GM12864 (cell line): ENCODE measurements at places on chromosomes 4 and X.

GRCh38 chr4:23006756-23007155, 314.0 kb downstream of the GBA3 start:
- no peak for DNase-seq

GRCh38 chr4:54784161-54784671, 126.5 kb downstream of the KIT start:
- DNase-seq, result no peak

GRCh38 chr4:184649971-184650855, 675 bp downstream of the PRIMPOL start:
- no peak for DNase-seq

- DNase-seq, result no peak
Measured at GRCh38 chr4:183853548-183853940, 51.6 kb upstream of the STOX2 start.

- DNase-seq, result no peak
Measured at GRCh38 chrX:48831136-48831908, 4.1 kb downstream of the PCSK1N start.

DNA sequence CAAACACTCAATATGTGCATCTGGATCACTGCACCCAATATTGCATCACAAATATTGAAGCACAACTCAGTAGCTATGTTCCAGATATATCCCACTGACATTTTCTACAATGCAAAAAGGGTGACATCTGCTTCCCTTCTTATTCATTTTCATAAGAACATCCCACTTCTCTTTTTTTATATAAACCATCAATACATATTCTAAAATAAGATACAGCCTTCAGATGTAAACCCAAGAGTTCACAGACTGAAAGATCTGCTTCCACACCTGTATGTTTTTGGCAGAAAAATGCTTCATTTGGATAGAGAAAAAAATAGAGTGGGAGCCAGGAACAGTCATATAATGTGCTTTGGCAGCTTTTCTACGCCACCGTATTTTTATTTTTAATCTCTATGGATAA, 815.6 kb upstream of the ADGRL3 start:
- no peak for DNase-seq

GRCh38 chrX:72572248-72573157, at the start of gene HDAC8:
Gene HDAC8, minus strand, starts transcription at chrX:72572843. Its CDS starts 82 bp downstream, at chrX:72572761.
- peak; percentile 52 for DNase-seq

DNA sequence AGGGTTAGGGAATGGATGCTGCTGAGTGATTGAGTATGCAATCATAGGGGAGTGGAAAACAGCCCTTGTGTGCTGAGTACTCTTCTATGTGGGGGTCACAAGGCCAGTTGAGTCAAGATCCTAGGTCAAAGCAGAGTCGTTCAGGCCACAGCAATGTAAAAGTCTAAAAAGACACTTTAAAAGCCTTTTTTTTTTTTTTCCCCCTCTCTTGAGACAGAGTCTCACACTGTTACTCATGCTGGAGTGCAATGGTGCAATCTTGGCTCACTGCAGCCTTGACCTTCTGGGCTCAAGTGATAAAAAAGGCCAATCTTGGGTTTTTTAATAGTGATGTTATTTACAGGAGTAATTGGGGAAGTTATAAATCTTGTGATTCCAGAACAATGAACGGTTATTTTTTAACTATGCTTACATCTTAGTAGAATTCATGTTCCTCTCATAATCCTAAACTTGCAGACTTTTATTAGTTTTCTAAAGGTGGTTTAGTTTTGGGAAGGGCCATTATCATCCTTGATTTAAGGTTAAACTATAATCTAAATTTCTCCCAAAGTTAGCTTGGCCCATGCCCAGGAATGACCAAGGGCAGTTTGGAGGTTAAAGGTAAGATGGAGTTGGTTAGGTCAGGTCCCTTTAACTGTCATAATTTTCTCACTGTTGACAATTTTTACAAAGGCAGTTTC, 82.2 kb upstream of the BMP2K start:
- DNase-seq, result no peak

- DNase-seq, result no peak
Measured at GRCh38 chr4:128846063-128846462, 36.6 kb downstream of the JADE1 start.

- DNase-seq, result no peak
Measured at GRCh38 chr4:138045036-138045435, 197.1 kb downstream of the SLC7A11 start.

DNA sequence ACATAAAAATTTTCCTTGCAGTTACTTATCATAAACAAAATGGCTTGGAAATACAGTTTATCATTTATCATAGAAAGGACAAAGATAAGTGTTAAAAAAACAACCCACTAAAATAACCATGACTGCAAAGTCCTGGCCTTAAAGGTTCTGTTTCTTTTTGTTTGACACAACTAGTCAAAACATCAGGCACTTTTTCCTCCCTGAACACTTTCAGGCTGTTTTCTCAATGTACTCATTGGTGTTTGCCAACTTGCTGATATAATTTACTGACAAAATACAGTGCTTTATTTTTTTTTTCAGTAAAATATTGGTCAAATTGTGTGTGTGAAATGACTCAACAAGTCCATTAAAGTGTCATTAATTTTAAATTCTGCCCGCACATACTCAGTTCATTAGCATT, 156.6 kb downstream of the ADGRL3 start:
- DNase-seq, result no peak

DNA sequence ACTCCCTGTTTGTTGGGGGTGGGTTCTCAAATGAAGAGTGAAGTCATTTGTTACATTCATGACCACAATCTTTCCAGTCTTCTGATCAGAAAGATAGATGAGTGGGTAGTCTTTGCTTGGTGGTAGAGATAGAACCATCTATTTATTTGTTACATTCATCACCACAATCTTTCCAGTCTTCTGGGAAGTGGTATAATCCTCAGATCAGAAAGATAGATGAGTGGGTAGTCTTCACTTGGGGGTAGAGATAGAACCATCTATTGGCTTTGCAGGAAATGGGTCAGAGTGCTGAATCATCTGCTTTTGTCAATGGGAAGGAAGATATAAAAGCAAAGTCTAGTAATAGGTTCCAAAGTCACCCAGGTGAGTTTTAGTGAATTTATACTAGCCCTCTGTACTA, 64.2 kb upstream of the EPGN start:
- no peak for DNase-seq

GRCh38 chr4:186900984-186901383, 177.3 kb upstream of the FAT1 start:
- no peak for DNase-seq

DNA sequence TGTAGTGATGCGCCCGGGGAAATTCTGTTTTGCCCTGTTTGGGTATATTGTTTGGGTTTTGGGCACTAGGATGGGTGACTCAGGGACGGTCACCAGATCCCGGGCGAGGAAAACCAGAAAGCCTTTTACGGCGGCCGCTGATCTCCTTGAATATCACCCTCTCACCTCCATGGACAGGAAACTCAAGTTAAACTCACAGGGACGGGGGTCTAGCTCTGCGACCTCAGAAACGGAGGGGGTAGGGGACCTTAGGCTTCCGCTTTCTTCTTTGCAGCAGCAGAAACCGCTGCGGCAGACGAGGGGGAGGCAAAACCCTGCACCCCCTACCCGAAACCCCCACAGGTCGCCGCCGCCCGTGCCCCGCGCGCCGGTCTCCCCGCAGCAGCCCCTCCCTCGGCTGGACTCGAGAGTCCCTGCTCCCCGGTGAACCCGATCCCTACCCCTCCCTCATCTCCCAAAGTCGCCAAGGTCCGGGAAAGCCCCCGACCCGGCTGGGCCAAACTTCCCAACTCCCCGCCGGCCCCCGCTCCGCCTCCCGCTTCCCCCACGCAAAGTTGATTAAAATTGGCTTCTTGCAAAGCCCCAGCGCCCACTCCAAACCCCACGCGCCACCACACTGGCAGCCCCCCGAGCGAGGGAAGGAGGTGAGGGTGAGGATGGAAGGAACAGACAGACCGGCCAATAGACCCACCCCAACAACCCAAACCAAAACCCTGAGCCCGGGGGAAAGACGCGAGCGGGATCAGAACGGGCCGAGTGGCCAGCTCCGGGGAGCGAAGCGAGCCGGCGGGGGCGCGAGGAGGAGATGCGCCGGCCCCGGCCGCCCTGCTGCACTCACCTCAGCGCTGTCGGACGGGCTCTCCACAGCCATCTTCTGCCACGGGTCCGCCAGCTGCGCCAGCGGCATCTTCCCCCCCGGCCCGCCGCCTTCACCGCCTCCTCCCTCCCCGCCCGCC, 705 bp downstream of the RPS6KA3 start:
- no peak for DNase-seq

DNA sequence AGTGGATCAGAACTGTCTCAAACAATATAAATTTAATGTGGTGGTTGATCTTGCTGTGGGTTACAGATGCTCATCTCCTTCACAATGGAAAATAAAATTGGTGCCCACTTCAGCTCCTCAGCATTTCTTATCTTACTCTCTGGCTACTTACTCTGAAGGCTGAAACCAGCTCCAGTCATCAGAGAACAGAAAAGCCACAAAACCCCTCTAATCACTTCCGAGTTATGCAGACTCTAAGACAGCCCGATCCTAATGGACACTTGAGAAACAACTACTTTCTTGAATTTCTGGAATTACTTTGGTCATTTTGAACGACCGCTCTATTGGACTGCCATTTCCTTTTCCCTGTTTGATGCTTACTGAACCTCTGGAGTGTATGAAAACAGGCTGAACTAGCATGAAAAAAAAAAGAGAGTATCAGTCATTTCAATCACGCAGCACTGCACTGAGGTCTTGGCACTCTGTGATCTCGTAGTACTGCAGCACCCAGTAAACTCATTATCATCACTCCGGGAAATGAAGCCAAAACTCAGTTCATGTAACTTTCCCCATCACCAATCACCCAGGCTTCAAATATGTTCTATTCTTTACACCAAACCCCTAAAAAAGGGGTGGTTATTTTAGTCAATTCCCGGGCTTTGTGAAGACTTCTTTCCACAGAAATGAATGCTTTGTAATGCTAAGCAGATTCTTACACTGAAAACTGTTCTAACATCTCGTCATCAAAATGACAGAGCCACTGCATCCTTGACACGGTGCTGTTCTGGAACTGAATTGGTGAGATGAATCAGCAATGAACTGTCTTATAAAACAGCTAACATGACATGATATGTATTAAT, 54.5 kb downstream of the TSPAN5 start:
- no peak for DNase-seq

GRCh38 chr4:170047771-170048354, 21.7 kb upstream of the MFAP3L start:
- DNase-seq, result no peak

DNA sequence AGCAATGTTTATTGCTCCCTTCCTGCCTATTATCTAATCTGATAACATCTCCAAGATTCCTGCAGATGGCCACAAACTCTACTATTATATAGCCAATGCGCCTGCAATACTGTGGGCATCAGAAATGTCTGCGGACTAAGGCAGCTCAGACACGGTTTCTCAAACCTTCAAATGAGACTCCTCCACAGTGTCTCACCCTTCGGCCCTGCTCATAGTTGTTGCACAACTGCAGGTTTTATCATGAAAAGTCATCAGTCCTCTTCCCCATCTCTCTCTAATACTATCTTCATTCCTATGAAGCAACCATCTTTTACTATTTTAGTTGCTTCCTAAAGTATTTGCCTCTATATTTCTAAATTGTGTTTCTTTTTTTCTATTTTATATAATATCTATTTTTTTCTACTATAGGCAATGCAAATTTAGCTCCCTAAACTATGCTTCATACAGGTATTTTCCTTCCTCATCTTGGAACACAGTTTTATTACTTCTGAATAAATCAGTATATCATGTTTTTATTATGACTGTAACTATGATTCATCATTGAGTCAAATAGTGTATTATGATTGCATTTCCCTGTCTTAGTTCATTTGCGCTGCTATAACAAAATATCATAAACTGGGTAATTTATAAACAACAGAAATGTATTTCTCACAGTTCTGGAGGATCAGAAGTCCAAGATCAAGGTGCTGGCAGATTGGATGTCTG, 129.7 kb upstream of the EDNRA start:
- DNase-seq, result no peak

DNA sequence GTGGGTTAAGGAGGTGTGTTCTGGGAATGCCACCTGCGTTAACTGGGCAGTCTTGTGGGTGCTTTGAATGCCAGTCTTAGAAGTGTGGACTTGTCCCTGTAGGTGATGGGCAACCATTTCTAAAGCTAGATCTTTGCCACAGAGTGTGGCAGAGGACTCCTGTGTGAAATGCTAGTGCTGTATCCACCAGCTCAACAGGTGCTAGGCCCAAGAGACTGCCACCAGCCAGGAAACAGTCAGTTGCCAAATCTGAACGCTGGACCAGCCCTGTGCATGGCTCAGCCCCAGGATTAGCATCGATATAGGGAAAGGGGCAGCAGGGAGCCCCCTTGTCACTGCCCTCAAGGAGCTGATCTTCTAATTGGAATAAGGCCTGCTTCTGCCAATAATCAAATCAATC, 35.3 kb downstream of the STARD8 start:
- no peak for DNase-seq

DNA sequence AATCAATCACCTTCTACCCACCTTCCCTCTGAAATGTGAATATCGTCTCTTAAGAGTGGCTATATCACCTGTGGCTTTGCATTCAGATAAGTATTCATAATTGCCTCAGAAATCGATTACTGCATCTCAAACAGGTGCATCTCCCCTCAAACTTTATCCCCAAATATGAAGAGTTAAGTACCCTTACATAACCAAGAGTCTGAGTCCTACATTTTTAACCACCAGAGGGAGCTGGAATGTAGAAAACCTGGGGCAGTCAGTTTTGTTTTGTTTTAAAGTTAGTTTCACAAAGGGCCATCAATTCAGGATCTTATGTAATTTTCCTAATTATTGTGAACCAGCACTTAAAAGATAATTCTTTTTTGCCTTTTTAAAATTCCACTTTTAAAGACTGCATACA, 5.7 kb downstream of the TCEANC start:
- DNase-seq, result peak; percentile 26

- no peak for DNase-seq
Measured at GRCh38 chrX:126448681-126449080, 103.9 kb downstream of the DCAF12L1 start.

- no peak for DNase-seq
Measured at GRCh38 chrX:129780441-129781105, 824 bp downstream of the SASH3 start.

DNA sequence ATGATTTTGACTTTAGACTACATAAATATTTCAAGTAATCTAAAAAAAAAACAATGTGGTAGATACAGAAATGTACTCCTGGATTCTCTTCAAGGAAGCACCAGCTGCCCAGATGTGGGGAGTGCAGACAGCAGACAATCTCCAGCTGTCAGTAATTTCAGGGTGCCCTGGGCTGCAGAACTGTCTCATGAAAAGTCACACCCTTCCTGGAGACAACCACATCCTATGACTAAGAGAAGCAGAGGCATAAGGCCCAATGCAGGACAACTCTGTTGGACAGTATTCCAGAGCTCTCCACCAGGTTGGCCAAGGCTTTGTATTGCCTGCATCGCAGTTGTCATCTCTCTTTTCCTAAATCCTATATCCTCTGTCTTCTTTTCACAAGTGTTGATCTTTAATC, 34.4 kb upstream of the BLTP1 start:
- DNase-seq, result no peak
